ENCODE measurements at places on chromosomes 16 and 17. TPM values are rescaled to one million over a fixed set of nuclear protein-coding genes. Genes with fewer than 3 reads are reported as not detected.

DNA sequence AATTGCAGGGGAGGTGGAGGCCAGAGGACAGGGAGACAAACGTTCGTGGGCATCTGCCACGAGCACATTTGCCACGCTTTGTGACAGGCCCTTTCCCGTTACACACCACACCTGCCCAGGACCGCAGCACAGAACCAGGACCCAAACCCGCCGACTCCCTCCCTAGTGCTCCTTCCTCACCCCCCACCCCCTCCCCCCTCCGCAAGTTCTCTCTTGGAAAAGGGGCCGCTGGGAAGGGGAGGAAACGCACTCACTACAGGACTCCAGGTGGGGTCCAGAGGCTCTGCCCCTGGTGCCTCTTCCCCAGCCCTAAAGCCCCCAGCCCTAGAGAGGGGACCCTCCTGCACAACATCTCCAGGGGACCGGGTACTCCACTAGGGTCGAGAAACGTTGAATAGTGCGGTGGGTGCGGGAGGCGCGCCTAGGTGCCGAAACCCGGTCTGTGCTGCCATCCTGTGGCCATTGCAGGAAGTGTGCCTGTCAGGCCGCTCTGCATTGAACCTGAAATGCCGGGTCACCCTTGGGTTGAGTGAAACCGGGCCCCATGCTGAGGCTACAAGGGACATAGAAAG, 21.9 kb upstream of the EIF1 start:
- H3K27ac ChIP-seq = peak overlapping the region; percentile 89
- H3K4me3 ChIP-seq = peak overlapping the region; percentile 77
- peak; percentile 95 for DNase-seq
- peaks cover 27% of the 10 kb centered on the region for H3K4me1 ChIP-seq
- H3K27me3 ChIP-seq = no peaks in the 10 kb centered on the region
- H3K36me3 ChIP-seq = no peaks in the 10 kb centered on the region

DNA sequence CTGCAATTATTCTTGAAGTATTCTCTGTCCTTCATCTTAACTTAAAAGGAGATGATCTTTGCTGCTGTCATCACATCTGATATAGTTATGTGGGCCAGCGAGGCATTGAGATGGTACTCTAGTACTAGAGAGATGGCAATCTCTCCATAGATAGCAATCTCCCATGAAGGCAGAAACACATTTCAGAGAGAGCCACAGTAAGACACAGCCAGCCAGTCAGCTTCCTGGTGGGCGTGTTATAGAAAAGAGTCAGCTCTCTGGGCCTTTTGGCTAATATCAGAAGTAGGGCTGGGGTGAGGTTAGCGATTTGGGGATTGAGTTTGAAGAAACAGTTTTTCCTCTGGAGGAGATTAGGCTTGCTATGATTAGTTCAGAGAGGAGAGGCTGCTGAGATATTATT, 22.6 kb upstream of the EFCAB13 start:
- no peak overlapping the region for H3K4me3 ChIP-seq
- H3K27me3 ChIP-seq = no peaks in the 10 kb centered on the region
- peak overlapping the region; percentile 83 for H3K27ac ChIP-seq
- peaks cover 25% of the 10 kb centered on the region for H3K4me1 ChIP-seq

DNA sequence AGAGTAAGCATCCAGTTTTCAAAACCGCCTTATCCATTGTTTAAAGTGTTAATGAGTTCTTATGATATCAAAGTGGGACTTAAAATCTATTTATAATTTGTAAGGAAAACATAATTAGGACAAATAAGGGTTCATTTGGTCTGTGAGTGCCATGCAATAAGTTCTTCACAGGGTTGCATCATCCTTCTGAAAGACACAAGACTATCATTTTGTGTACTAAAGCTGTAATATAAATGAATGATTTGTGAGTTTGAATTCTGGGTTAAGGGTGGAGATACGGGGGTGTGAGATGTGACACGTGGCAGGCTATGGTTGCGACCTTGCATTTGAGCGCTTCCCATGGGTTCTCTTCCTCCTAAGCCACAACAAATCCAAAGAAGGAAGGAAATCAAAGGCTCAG, 6.8 kb downstream of the GAN start:
- H3K4me1 ChIP-seq = no peaks in the 10 kb centered on the region
- no peak overlapping the region for H3K27ac ChIP-seq
- H3K4me3 ChIP-seq = no peak overlapping the region
- H3K36me3 ChIP-seq = no peaks in the 10 kb centered on the region

DNA sequence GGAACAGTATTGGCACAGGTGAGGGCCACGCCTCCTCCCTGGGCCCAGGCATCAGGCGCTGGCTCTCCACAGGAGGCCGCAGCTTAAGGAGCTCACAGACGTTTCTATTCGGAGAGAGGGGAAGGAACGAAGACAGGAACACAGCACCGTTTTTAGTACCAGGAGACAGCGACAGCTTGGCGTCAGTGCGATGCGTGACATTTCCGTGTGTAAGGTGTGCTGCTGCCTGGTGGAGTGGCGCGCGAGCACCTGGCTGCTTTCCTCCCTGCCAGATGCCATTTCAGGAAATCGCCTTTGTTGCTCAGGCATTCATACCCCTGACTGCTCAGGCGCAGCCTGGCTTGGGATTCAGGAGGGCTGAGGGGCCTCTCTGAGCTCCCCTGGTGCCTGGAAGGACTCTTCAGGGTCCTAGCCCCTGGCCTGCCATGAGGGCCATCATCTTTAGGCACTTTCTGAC, 367.5 kb downstream of the CPPED1 start:
- H3K27me3 ChIP-seq = no peaks in the 10 kb centered on the region
- H3K4me3 ChIP-seq = no peak overlapping the region
- DNase-seq = no peak
- no peaks in the 10 kb centered on the region for H3K36me3 ChIP-seq
- H3K4me1 ChIP-seq = no peaks in the 10 kb centered on the region

- no peaks in the 10 kb centered on the region for H3K27me3 ChIP-seq
- H3K27ac ChIP-seq = no peak overlapping the region
- no peak overlapping the region for H3K4me3 ChIP-seq
- DNase-seq = no peak
- peaks cover 16% of the 10 kb centered on the region for H3K4me1 ChIP-seq
- no peaks in the 10 kb centered on the region for H3K36me3 ChIP-seq
Measured at GRCh38 chr17:21361020-21361809, 14.9 kb upstream of the KCNJ12 start.

The KRTAP1-5 gene
- not detected for total RNA-seq

The TNFRSF17 gene
- 6.2 TPM for total RNA-seq

GRCh38 chr17:14427900-14428647, 127.2 kb downstream of the HS3ST3B1 start:
- H3K27ac ChIP-seq = no peak overlapping the region
- H3K4me1 ChIP-seq = peaks cover 18% of the 10 kb centered on the region

GRCh38 chr16:50459496-50460080, 88.6 kb upstream of the NKD1 start:
- H3K27me3 ChIP-seq = no peaks in the 10 kb centered on the region
- H3K36me3 ChIP-seq = no peaks in the 10 kb centered on the region
- no peaks in the 10 kb centered on the region for H3K4me1 ChIP-seq
- no peak for DNase-seq
- H3K27ac ChIP-seq = no peak overlapping the region

GRCh38 chr16:22359679-22360078, 14.7 kb downstream of the CDR2 start:
- no peak for DNase-seq
- no peak overlapping the region for H3K27ac ChIP-seq
- peaks cover 9% of the 10 kb centered on the region for H3K4me1 ChIP-seq
- no peaks in the 10 kb centered on the region for H3K27me3 ChIP-seq

The HOXB6 gene
- total RNA-seq = 0.48 TPM

The FOXL1 gene
- not detected for total RNA-seq

The RAB11FIP4 gene
- 13.3 TPM for total RNA-seq

GRCh38 chr17:55433629-55434422, 12.2 kb upstream of the MMD start:
- H3K27ac ChIP-seq = no peak overlapping the region
- H3K36me3 ChIP-seq = no peaks in the 10 kb centered on the region

DNA sequence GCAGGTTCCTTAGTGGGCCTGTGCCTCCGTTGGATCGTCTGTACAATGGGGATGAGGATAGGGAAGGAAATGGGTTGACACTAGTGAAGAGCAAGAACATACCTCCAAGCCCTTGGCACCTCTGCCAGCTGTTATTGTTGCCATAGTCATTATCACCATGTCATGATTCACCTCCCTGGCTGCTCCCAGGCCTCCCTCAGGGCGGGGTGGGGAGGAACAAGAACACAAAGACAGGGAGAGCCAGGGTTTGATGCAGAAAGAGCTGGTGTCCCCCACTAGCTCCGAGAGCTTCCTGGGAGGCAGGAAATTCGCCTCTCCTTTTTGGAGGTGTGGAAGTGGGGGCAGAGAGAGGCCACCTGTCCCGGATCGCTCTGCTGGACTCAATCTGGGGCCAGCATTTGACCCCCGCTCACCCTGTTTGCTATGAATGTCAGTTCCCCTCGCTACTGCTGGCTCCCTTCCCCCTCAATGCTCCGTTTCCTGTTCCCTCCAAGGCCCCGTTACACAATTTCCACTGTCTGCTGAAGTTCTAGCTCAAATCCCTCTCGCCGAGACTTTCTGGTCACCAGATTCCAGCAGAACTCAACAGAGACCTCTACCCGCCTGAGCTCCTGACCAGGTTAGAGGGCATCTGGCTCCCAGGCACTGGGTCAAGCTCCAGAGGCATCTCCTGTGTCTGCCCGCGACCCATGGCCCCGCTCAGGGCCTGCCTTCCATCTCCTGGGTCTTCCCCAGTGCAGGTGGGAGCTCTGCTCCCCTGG, 9.1 kb downstream of the TIMP2 start:
- no peaks in the 10 kb centered on the region for H3K27me3 ChIP-seq
- no peak overlapping the region for H3K4me3 ChIP-seq
- no peak for DNase-seq
- no peak overlapping the region for H3K27ac ChIP-seq
- no peaks in the 10 kb centered on the region for H3K4me1 ChIP-seq
- no peaks in the 10 kb centered on the region for H3K36me3 ChIP-seq

GRCh38 chr17:17120701-17121100, 78.4 kb downstream of the MPRIP start:
- no peak overlapping the region for H3K4me3 ChIP-seq
- no peaks in the 10 kb centered on the region for H3K36me3 ChIP-seq
- no peak for DNase-seq
- H3K4me1 ChIP-seq = peaks cover 12% of the 10 kb centered on the region

- H3K4me1 ChIP-seq = no peaks in the 10 kb centered on the region
- no peaks in the 10 kb centered on the region for H3K36me3 ChIP-seq
- no peak overlapping the region for H3K27ac ChIP-seq
- no peaks in the 10 kb centered on the region for H3K27me3 ChIP-seq
- no peak for DNase-seq
- no peak overlapping the region for H3K4me3 ChIP-seq
Measured at GRCh38 chr16:49283376-49284049, 1.9 kb upstream of the CBLN1 start.

- no peak overlapping the region for H3K27ac ChIP-seq
- no peaks in the 10 kb centered on the region for H3K4me1 ChIP-seq
- H3K4me3 ChIP-seq = no peak overlapping the region
- no peaks in the 10 kb centered on the region for H3K27me3 ChIP-seq
Measured at GRCh38 chr16:78385086-78385805, 285.8 kb downstream of the WWOX start.

GRCh38 chr17:55785181-55785580, 34.3 kb downstream of the PCTP start:
- no peak overlapping the region for H3K4me3 ChIP-seq
- H3K27me3 ChIP-seq = no peaks in the 10 kb centered on the region
- no peaks in the 10 kb centered on the region for H3K36me3 ChIP-seq
- H3K4me1 ChIP-seq = no peaks in the 10 kb centered on the region
- no peak overlapping the region for H3K27ac ChIP-seq

GRCh38 chr16:82396509-82396908, 226.5 kb upstream of the MPHOSPH6 start:
- H3K36me3 ChIP-seq = no peaks in the 10 kb centered on the region
- 0 out of 2 replicates have a peak, but pooled peaks cover 7% of the 10 kb centered on the region for H3K27me3 ChIP-seq
- DNase-seq = no peak
- no peak overlapping the region for H3K4me3 ChIP-seq
- no peaks in the 10 kb centered on the region for H3K4me1 ChIP-seq
- H3K27ac ChIP-seq = no peak overlapping the region

DNA sequence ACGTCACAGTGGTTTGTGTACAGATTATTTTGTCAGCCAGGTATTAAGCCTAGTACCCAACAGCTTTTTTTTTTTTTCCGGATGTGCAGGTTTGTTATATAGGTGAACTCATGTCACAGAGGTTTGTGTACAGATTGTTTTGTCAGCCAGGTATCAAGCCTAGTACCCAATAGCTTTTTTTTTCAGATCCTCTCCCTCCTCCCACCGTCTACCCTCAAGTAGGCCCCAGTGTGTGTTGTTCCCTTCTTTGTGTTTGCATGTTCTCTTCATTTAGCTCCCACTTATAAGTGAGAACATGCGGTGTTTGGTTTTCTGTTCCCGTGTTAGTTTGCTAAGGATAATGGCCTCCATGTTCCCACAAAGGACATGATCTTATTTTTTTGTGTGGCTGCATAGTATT, 19.9 kb downstream of the RPTOR start:
- H3K4me1 ChIP-seq = peaks cover 17% of the 10 kb centered on the region
- no peaks in the 10 kb centered on the region for H3K36me3 ChIP-seq
- no peaks in the 10 kb centered on the region for H3K27me3 ChIP-seq

GRCh38 chr16:86570558-86571529, 4.2 kb downstream of the FOXC2 start:
- DNase-seq = no peak
- H3K4me3 ChIP-seq = no peak overlapping the region
- no peak overlapping the region for H3K27ac ChIP-seq

The TLCD2 gene
- total RNA-seq = not detected

GRCh38 chr17:75352079-75352569, 53.4 kb downstream of the GRB2 start:
- H3K4me1 ChIP-seq = peaks cover 64% of the 10 kb centered on the region
- no peaks in the 10 kb centered on the region for H3K27me3 ChIP-seq
- no peak overlapping the region for H3K4me3 ChIP-seq
- no peaks in the 10 kb centered on the region for H3K36me3 ChIP-seq
- peak; percentile 58 for DNase-seq
- peak overlapping the region; percentile 68 for H3K27ac ChIP-seq

The HES7 gene
- total RNA-seq = 0.37 TPM

- no peak overlapping the region for H3K4me3 ChIP-seq
- no peaks in the 10 kb centered on the region for H3K4me1 ChIP-seq
- H3K27me3 ChIP-seq = no peaks in the 10 kb centered on the region
- no peak for DNase-seq
- H3K27ac ChIP-seq = no peak overlapping the region
- H3K36me3 ChIP-seq = no peaks in the 10 kb centered on the region
Measured at GRCh38 chr17:76943781-76944213, 75.6 kb downstream of the MGAT5B start.

The KRT13 gene
- total RNA-seq = not detected

The KRT40 gene
- total RNA-seq = not detected

DNA sequence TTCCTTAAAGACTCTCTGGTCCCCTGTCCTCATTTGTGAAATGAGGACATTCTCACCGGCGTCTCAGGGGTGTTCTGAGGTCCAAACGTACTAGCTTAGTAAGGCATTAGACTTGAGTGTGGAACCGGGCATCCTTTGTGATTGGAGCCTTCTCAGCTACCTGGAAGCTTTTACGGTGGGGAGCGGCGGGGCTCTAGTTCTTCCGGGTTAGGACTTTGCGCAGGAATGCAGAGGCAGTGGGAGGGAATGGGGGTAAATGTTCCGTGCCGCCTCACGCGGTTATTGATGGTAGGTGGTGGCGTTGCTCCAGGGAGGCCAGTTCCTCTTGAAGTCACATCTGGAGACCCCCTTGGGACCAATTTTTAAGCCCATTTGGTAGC, 113.6 kb downstream of the SNX29 start:
- no peak overlapping the region for H3K4me3 ChIP-seq
- H3K36me3 ChIP-seq = no peaks in the 10 kb centered on the region
- peaks cover 8% of the 10 kb centered on the region for H3K4me1 ChIP-seq
- H3K27me3 ChIP-seq = no peaks in the 10 kb centered on the region
